ENCODE measurements at places on chromosomes 6 and 20.
A peak's percentile ranks its signal among the peaks of the same experiment; 100 is the strongest.

DNA sequence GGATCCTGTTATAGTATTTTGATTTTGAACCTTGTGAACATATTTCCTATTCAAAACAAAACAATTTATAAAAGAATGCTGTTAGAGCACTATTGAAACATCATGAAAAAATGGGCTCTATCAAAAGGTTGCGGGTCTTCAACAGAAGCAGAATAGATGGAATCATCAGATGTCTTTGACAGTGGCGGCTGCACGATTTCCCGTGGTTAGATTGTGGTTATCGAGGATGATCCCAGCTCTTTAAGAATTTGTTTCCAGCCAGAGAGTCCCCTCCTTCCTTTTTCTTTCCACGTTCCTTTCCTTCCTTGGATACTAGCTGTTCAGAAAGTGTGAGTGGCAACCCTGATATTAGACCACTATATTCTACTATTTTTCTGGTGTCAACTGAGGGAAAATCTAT lies 163.4 kb downstream of the FARS2 start:
- no peak for DNase-seq

DNA sequence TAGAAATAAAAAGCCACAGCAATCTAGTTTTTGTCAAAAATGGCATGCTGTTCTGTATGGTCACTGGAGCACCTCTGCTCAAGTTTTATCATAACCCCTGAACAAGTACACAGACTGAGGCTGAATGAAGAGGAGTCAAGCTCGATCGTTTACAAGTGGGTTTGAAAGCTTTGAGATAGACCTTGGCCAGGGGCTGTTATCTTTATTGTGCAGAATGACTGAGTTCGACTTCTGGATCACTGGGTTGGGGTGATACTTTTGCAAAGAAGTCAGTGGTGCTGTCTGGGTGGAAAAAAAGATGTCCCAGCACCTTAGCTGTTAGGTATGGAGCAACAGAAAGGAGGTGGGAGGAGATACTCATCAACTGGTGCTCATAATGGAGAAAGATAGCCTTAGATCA lies 446.0 kb downstream of the HACE1 start:
- DNase-seq, result no peak

- no peak for DNase-seq
Measured at GRCh38 chr6:4125933-4126864, 9.2 kb downstream of the ECI2 start.

DNA sequence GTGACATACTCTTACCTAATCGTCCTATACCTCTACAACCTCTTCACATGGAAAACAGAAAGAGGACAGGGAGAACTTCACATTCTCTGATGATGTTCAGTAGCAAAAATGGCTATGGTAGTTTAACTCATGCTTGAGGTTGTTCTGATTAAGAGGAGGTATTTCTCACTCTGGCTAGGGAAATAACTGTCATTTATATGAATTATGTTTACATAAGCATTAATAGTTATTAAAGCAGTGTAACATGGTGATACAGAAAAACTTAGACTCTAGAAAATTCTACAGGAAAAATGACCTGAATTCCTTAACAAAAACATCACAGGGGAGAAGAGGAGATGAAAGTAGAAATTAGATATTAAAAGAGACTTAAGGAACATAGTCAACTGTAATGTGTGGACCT lies 57.3 kb downstream of the MAP3K5 start:
- DNase-seq, result no peak

- DNase-seq, result no peak
Measured at GRCh38 chr20:25321991-25322390, 68.6 kb downstream of the ABHD12 start.

DNA sequence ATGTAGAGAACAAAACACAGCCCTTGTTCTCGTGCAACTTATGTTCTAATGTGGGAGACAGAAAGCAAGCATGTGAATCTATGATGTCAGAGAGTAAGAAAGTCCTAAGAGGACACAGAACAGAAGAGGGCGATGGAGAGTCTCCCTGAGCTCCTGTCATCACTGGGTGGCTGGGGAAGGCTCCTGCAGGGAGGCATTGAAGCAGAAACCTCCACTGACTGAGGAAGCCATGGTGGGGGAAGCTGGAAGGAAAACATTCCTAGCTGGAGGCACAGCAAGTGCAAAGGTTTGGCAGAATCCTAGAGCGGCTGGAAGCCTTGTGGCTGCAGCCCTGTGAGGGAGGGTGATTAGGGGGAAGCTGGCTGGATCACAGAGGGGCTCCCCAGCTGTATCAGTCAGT lies 248.0 kb downstream of the CDH26 start:
- no peak for DNase-seq

DNA sequence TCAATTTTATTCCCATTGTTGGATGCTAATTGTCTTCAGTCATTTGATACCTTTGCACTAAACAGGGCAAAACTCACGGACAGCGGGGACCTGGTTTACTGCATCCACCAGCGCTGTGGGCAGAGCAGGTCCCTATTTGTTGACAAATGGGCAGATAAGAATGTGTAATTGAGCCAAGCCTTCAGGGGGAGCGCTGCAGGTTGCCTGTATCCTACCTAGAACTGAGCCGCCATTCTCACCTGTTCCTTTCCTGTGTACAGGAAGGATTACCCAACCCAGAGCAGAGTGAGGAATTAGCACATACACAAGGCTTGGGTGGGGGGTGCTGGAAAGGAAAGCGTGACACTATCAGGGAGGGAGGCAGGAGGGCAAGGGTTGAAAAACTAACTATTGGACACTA lies 89.1 kb upstream of the FOXA2 start:
- no peak for DNase-seq

GRCh38 chr6:137190583-137191094 lies 17.2 kb upstream of the IL22RA2 start:
- no peak for DNase-seq

GRCh38 chr6:28537509-28538140 lies 11.9 kb downstream of the GPX5 start:
- DNase-seq, result no peak

- no peak for DNase-seq
Measured at GRCh38 chr6:148943451-148943850, 196.6 kb downstream of the UST start.

DNA sequence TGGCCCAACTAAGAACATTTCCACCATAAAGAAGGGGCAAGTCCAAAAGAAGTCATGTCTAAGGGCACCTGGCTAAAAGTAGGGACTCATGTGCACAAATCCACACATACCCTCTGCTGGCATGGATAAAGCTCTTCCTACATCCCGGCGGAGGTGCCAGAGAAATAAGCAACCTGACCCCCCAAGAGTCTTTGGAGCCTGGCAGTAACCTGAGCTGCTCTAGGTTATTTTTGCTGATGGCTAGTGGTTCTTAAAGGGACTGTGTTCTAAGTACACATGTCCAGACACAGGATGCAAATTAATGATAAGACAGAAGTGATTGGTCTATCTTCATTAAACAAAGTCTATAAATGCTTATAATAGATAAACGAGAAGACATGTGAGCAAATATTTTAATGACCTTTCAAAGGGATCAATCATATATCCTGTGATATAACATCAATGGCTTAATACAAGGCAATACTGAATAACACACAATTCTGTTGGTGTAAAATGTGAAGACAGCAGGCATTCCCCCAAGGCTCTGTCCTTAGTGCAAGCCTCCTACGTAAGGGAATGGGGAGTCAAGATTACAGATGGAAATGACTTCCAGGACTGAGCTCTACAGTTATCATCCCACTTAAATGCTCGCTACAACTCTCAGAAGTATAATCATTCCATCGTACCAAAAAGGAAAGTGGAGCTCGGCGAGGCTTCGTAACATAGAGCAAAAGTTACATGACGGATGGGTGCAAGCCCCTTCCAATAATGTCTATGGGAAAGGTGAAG lies 52.5 kb downstream of the HIVEP2 start:
- DNase-seq, result no peak

GRCh38 chr20:63362436-63363009 lies 1.4 kb upstream of the CHRNA4 start:
- DNase-seq, result no peak

DNA sequence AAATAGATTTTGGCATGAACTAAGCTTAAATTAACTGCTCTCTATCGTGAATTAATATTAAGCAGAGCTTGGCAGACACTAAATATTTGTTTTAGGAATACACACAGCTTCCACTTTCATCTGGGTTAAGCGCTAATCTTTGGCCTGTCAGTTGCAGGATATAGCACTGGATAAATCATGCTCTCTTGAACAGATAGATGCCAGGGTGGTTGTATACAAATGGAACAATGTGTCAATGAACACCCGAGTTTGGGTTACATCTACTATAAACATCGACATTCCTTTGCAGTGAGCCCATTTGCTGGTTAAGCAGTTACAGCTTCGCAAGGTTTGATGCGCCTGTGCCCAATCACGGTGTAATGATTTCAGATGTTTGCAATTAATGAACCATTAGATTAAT lies 338.2 kb upstream of the ZFP64 start:
- DNase-seq, result no peak

GRCh38 chr20:38404016-38404415 lies 31.1 kb downstream of the SNHG17 start:
- no peak for DNase-seq

DNA sequence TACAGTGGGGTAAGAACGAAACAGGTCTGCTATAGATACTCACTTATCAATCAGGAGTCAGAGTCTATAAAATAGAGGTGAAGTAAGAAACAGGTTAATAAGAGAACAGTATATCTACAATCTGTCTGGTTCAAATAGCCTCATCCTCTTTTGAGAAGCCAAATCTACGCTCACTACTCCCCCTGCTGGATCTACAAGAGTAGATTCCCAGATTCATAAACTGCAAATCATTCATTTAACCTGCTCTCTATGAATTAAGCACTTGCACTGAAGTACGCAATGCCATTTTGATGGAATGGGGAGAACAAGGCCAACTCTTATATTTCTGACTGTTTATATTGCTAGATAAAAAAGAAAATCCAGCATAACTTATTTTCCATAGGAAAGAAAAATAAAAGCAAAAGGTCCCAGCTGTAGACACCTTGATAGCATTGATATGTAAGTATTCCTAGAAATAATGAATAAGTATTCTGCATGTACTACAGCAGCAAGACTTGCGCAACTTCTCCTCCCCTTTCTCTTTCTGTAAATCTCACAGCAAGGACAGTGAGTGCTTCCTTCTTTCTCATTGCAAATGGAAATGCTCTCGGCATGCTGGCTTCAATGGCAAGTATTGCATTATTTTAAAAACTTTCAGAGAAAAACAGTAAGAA lies 92.3 kb downstream of the RFX6 start:
- no peak for DNase-seq

DNA sequence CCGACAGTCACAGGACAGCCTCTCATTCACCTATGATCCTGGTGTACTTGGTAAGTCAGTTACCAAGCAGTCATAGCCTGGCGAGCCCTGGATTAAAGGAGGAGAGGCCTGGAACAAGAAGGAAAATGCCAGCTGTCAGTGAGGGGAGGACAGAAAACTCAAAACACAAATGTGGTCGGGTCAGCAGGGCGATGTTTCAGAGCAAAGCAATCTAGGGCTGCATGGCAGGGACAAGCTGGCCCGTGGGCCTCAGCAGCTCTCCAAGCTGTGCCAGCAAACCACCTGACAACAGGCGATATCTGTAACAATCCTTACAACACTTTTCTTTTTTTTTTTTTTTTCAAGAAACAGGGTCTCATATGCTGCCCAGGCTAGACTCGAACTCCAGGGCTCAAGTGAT lies 40.3 kb downstream of the MGME1 start:
- no peak for DNase-seq

GRCh38 chr6:16799279-16800193 lies 38.3 kb upstream of the ATXN1 start:
- no peak for DNase-seq

- no peak for DNase-seq
Measured at GRCh38 chr20:45044084-45044573, 56.8 kb downstream of the KCNS1 start.

DNA sequence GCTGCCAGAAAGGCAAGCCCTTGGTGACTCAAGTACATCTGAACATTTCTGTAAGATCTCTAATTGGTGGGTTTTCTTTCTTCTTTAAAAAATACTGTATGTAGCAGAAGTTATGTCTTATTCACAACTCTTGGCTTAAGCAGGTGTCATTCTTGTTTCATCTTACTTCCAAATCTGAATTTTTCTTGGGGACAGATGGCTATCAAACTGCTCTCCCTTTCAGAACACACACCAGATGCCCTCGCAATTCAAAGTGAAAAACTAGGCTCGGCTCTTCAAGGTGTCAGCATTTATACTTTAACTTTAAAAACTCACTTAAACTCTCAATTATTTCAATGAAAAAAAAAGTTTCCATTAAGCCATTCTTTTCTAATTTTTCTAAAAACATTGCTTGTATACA lies 49.7 kb downstream of the PAK5 start:
- no peak for DNase-seq

GRCh38 chr20:45951925-45952834 lies 17.7 kb downstream of the PCIF1 start:
- no peak for DNase-seq

DNA sequence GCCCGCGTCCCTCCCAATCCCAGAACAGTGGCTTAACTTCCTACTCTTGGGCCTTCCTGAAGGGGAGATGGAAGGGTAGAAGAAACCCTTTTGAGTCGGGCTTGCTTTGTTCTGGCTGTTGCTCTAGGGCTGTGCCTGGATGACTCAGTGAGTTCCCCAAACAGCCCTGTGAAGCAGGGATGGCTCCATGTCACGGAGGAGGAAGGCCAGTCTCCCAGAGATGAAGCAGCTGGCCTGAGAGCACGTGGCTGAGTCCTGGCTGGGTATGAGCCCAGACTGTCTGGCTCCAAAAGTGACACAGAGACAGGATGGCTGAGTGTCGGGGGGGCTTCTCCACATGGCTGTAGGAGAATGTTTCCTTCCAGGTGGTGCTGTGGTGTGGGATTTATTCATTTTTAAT lies 4.6 kb downstream of the SYTL3 start:
- DNase-seq, result no peak

DNA sequence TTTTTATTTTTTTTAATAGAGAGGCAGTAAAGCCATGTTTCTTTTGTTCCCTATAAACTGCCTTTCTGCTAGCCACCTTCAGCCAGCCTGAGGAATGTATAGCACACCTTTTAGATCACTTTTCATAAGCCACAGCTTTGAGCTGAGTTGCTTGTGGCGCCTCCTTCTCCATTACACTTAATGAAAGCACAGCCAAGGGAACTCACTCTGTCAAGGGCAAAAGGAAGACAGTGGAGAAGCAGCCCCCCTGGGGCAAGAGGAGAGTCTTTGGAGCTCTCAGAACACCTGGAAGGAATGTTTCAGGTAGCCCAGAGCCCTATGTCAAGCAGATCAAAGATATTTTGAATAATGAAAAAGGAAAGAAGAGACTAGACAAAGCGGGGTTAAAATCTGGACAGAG lies 235.1 kb downstream of the CLIC5 start:
- no peak for DNase-seq

DNA sequence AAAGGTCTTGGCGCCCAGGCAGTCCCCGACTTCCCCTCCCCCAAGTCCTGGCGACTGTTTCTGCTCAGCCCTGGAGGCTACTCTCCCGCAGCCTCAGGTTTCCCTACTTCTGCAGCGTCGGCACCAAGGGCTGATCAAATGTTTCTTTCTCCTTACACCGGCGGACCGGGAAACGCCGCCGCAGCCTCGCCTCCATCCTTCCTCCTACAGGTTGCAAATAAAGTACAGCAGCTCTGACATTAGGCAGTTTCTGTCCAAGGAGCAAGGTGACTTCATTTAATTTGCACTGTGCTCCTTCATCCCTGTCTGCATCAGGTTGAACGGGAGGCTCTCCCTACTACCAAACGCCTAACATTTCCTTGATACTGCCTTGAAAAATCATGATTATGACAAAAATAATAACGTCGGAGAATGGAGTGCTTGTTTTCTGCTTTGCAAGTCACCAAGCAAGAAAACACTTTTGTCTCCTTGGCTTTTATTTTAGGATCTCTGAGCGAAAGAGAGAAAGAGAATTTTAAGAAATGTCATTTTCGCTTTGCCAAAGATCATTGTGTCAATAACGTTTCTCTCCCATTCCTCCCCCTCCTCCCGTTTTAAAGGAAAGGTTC lies 1.0 kb downstream of the CLIC5 start:
- DNase-seq, result peak; percentile 28

- DNase-seq, result no peak
Measured at GRCh38 chr6:104423691-104424090, 436.0 kb downstream of the HACE1 start.
